ENCODE measurements at places on chromosomes 12 and 14.

DNA sequence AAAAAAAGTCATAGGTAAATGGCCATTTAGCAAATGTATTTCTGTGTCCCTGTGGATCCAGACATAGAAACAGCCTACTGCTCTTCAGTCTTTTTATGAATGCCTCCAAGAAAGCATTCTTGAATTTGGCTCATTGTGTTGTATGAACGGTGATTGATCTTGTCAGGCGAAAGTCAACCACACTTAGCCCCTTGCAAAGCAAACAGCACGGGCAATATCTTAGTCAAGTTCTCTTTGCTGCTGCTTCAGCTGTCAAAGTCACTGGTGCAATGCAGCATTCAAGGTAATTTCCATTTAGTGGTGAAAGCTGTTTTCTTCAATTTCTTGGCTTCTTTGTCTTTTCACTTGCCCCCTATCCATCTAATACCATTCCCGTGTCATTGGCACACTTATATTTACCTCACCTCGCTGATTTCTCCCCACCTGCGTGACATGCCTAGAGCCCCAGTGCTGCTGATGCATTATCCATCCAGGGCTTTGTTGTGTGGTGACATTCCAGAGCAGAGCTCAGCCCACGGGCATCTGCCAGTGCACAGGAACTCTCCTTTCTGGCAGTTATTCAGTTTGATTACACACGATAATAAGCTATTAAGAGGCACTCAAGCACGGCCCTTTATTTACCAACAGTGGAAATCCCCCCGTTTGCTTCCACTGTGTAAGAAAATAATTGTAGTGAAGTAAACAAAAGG is 362.3 kb upstream of the NOVA1 start:
- DNase-seq, result no peak

DNA sequence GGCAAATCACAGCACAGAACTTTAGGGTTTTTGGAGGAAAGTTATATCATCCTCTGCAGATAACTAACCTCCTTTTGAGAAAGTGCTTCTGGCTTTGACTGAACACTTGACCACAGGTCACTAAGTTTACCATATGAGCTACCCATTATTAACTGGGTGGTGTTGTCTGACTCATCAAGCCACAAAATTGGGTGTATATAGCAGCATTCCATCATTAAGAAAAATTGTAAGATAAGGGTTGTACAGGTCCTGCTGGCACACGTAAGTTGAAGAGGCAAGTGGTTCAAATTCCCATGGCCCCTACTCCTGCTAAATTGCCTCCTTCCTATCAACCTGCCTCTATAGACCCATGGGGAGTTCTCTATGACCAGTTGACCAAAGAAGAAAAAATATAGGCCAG is 39.5 kb downstream of the L2HGDH start:
- DNase-seq, result no peak

GRCh38 chr14:53591816-53592215 is 364.8 kb downstream of the BMP4 start:
- DNase-seq, result no peak

GRCh38 chr12:50785406-50786001 is 21.6 kb downstream of the ATF1 start:
- DNase-seq, result no peak

GRCh38 chr12:96486751-96487613 is 2.4 kb upstream of the CFAP54 start:
- no peak for DNase-seq

- no peak for DNase-seq
These were observed 68.7 kb upstream of the PTPRR start for GRCh38 chr12:70989232-70989631.
